CMK (cell line): ENCODE measurements at places on chromosomes 4 and X.
A peak's percentile ranks its signal among the peaks of the same experiment; 100 is the strongest.

GRCh38 chr4:111208970-111209369, 586.1 kb upstream of the PITX2 start:
- no peak for DNase-seq

DNA sequence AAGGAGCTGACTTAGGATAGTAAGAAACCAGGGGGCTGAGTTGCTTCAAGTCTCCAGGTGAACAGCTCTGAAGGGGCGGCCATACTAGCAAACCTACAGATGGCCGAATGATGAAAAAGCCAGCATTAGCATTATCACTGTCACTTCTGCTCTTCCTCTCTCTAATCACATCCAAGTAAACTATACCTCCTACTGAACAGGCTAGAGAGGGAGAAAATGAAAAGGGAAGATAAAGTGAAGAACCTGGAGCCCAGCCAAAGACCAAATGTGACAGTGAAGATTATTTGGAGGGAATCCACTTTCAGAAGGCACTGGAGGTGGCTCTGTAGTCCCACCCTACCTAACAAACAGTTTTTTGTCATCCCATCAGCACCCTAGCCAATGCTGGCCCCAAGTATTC, 50.4 kb upstream of the PRPS1 start:
- no peak for DNase-seq

GRCh38 chr4:108393890-108394472, 225.2 kb upstream of the LEF1 start:
- DNase-seq, result no peak

DNA sequence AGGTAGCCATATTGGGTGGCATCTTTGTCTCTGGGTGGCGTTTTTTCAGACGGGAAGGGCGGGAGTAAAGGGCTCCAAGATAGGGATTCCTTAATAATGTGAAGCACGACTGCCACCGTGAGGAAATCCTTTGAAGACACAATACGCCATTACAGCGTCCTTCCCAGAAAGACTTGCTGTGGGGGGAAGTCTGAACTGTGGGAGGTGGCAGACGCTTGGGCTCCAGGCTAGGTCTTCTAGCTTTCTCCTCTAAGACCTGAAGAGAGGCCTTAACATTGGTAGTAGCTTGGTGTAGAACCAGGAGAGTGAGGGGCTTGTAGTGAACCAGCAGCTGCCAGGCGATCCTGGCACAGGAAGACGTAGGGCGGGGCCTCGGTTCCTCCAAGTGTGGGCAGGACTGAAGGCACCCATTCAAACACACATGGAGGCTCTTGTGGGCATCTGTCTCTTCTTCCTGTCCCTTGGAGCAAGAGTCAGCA, 197.3 kb downstream of the OR13H1 start:
- no peak for DNase-seq

GRCh38 chrX:1851527-1851926, 236.7 kb downstream of the ASMT start:
- DNase-seq, result no peak

GRCh38 chr4:32986236-32986635, 2266.1 kb downstream of the PCDH7 start:
- no peak for DNase-seq

DNA sequence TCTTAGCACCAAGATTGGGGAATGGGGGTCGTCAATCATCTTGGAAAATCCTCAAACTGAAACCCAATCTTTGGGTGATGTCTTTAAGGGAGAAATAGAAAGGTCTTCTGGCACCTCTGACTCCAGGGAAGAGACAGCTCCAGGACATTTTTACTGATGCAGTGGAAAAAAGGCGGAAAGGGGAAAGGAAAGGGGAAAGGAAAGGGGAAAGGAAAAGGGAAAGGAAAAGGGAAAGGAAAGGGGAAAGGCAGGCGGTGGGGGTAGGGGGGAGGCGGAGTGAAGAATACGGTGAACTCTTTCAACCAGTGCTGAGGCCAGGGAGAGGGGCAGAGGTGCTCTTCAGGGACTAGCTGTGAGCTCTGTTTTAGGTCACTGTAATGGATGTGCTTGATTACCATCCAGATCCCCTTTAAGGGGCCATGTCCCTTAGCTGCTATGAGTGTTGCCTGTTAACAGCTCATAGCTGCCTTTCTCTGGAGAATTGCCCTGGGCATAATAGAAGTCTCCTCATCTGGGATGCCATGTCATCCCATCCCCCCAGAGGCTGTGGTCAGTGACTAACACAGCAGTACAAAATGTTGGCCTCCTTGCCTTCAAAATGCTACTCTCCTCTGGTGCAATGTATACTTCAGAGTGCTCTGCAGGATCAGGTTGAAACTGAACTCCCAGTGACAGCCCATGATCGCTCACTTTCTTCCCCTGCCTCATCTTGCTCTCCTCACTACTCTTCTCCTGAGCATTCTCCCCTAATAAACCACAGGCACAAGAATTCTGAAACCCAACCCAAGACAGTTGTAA, 92.4 kb upstream of the AP1S2 start:
- DNase-seq, result no peak

DNA sequence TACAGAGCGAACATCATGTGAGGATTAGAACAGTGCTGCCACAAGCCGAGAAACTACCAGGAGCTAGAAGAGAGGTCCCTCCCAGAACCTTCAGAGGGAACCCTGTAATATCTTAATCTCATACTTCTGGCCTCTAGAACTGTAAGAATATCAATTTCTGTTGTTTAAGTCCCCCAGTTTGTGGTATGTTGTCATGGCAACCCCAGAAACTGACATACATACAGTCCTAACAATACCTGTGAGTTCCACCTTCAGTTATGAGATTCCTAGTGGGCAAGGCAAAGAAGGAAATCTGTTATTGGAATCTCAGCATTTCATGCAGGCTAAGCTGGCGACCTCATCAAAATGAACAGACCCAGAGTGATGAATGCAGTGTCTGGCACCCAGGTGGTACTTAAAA, 42.5 kb downstream of the ZBTB49 start:
- DNase-seq, result no peak

- peak; percentile 5 for DNase-seq
Measured at GRCh38 chr4:100095729-100096595, 94.3 kb downstream of the DDIT4L start.

GRCh38 chrX:141791856-141792255, 46.3 kb upstream of the MAGEC3 start:
- no peak for DNase-seq

- no peak for DNase-seq
Measured at GRCh38 chrX:123175366-123176122, 8.5 kb upstream of the GRIA3 start.

DNA sequence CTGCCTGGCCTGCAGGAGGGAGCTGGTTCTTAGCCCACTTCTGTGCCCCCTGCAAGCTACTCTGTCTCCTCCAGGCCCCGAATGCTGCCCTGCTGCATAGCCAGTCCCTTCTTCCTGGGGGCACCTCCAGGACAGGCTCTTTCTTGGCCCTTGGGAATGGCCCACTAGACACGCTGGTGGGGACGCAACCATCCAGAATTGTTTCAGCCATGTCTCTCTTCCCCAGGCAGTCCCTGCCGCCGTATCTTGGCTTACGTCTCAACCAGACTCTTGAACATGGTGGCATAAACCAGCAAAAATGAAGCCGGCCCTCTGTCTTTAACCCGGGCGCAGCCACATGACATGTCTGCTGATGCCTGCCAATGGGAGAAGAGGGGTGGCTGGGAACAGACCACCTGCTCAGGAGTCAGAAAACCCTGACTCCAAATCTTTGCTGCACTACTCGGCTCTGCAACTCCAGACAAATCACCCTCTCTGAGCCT, 9.0 kb downstream of the LRPAP1 start:
- no peak for DNase-seq

- no peak for DNase-seq
Measured at GRCh38 chr4:72564184-72564583, 4.8 kb downstream of the ADAMTS3 start.

- DNase-seq, result no peak
Measured at GRCh38 chr4:133146574-133147241, 2.4 kb upstream of the PCDH10 start.

- no peak for DNase-seq
Measured at GRCh38 chr4:176031922-176032321, 33.7 kb upstream of the WDR17 start.

DNA sequence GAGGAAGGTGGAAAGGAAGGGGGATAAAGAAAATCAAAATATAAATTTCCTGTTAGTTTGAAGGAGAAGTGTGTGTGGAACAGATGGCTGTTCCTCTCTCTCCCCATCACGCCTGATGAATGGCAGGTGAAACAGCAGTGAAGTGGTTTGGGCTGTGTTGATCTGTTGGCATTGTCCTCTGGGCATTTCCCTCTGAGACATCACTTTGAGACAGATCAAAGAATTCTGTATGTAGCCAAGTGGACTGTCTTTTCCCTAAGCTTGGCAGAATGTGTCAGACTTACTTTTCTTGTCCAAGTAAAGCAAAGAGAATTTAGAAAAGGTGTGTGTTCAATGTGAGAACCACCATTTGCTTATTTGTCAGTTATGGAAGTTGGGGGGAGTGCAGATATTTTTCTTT, 47.5 kb downstream of the SEPTIN11 start:
- DNase-seq, result no peak

GRCh38 chr4:184437565-184438265, 36.6 kb downstream of the IRF2 start:
- DNase-seq, result no peak
